ENCODE measurements at places on chromosomes 7 and 10.
A peak's percentile ranks its signal among the peaks of the same experiment; 100 is the strongest.

GRCh38 chr7:141128506-141128905, 54.6 kb downstream of the TMEM178B start:
- no peak for DNase-seq

GRCh38 chr10:89966211-89966610, 264.8 kb downstream of the KIF20B start:
- DNase-seq: no peak

DNA sequence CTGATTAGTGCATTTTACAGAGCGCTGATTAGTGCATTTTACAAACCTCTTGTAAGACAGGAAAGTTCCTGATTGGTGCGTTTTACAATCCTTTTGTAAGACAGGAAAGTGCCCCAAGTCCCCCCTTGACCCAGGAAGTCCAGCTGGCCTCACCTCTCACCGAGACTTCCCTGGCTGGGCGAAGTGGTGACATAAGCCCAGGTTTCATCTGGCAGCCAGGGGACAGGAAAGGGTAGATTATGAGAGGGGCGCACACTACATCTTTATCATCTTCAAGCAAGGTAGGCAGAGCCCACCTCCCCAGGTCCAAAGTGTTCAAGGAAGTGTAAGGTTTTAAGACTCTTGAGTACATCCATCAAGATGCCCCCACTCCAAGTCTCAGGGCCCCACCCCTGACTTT, 5.5 kb upstream of the GDF10 start:
- DNase-seq: no peak

- DNase-seq: no peak
Observed at GRCh38 chr7:127245607-127246006, 7.1 kb downstream of the GRM8 start.

- peak; percentile 45 for DNase-seq
Observed at GRCh38 chr7:130397051-130397757, 16.9 kb downstream of the CPA1 start.

DNA sequence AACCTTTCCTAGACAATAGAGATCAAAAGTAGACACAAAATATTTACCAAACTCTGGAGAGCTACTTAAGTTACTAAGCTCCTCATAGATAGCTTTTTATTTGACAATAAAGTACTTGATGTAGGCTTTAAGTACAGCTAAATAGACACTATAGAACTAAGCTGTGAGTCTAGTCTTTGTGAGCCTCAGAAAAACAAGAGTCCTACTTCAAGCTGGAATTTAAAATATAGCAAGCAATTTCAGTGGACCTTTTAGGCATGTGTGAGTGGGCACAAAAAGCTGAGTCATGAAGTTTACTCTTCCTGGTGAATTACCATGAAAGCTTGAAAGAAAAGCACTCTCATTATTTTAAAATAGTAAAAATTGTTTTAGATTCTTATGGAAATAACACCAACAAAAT, 76.1 kb downstream of the ADD3 start:
- peak; percentile 29 for DNase-seq

DNA sequence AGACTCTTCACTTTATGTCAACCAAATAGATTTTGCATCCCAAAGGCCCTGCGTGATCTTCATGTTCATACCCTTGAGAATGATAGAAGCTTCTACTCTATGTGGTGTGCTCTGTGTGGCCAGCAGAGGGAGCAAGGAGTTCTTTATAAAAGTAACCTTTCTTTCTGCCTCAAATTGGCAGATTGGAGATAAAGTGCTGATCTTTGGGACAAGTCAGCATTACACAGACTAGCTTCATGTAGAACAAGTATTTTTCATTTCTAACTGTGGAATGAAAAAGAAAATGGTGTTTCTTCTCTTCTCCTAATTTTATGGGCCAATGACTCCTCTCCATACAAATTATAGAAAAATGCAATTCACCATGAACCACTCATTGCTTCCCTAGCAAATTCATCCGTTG, 1214.1 kb downstream of the SORCS1 start:
- peak; percentile 52 for DNase-seq
